ENCODE measurements at places on chromosomes 12 and 14.

- DNase-seq = no peak
These were observed 169.1 kb downstream of the RBM19 start for GRCh38 chr12:113796852-113797534.

- DNase-seq = no peak
These were observed 183.8 kb downstream of the CCDC59 start for GRCh38 chr12:82174383-82174782.

DNA sequence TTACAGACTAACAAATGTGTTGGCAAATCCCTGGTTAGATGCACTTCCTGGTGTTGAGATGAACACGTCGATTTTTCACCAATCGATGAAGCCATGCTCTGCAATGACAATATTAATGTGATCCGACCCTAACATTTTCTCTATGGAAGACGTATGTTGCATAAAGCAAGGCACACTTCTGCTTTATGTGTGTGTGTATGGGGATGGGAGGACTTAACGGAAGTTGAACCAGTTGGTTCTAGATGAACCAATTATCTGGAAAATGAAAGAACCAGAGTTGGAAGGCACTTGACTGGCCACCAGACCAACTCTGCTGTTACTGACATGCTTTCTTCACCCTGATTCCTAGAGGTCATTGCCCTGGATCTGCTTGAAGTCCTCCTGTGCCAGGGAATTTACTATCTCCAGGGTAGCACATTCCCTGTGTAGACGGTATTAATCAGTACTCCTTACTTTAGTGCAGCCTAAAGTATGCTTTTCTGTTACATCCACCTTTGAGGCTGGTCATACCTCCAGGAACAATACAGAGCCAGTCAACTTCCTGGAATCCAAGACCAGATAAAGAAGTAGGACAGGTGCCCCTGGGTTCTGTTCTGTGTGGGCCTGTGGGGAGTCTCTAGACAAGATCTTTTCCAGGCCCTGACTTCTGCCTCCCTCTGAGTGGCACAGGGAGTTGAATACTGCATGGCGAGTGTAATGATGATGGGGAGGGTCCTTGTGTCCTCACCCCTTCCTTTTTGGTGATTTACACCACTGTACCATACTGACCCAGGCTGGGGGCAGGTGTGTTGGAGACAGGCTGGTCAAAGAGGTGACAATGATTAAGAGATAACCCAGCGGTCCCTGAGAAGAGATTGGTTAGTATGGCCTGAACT, 4.1 kb downstream of the SDR39U1 start:
- no peak for DNase-seq

- no peak for DNase-seq
These were observed 181.0 kb upstream of the RGS6 start for GRCh38 chr14:71751264-71751663.

- no peak for DNase-seq
These were observed 54.9 kb downstream of the SLC16A7 start for GRCh38 chr12:59650588-59651228.

- no peak for DNase-seq
These were observed 73.1 kb downstream of the ACADS start for GRCh38 chr12:120798696-120799095.

DNA sequence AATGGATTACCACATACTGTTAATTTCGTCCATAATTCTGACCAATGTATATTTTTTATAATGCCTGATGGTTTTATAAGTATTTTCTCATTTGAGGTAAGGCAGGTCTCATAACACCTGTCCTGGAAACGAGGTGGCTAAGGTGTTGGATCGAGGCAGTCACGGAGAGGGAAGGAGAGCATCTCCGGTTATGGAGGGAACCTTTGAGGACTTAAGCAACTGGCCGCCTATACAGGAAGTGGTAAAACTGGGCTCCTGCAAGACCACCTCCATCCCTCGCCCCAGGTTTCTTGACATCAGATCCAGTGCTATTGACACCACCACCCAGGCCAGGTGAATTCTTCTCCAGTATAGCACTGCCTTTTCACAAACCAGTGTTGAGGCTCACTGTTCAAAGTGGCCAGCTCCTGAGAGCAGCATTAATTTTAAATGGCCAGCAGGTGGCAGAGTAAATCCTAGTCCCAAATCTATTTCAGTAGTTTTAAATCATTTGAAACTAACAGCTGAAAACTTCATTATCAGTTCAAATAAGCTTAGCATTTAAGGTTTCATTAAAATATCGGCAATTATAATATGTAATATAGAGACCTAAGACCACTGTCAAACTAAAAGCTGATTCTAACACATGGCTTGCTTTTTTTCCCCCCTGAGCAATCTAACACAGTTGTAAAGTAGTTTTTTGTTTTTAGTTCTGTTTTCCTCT, 100.8 kb downstream of the PPM1A start:
- no peak for DNase-seq

- DNase-seq = no peak
These were observed 1.2 kb downstream of the SLC2A13 start for GRCh38 chr12:40104461-40105264.

Data from CMK (cell line).